ENCODE measurements at places on chromosomes 16 and 17.

GRCh38 chr16:67326472-67327309 lies at the start of the genes KCTD19 and LRRC36:
TSS of gene KCTD19 (minus strand) at chr16:67326741. CDS start at chr16:67326707, 34 bp downstream.
TSS of gene LRRC36 (plus strand) at chr16:67326815. CDS start at chr16:67326863, 48 bp downstream.
- peak; percentile 100 for DNase-seq

DNA sequence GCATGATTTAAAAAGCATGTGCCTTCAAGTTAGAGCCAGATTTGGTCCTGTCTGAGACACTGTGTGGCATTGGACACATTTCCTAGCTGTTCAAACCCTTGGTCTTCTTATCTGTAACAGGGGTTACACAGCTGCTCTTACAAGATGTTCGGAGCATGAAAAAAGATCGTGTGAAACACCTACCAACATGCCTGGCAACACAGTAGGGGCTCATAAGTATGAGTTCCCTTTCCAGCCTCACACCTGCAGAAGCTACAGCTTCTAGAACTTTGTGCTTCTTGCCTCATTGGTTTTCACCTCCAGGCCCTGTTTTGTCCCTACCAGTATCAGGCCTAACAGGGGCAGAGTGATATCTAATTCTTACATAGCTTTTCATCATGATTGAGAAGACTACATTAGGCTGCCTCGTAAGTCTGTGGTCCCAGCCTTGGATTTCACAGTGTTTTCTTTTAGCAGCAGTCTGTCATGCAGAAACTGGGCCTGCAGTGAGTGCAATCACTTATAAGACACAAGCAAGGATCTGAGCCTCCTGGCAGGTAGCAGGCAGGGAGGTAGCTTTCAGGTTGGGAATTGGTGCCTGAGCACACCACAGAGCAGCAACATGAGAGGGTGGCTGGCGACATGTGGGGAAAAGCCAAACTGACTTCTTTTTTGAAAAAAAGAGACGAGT lies 78.8 kb downstream of the CCDC182 start:
- DNase-seq = no peak

DNA sequence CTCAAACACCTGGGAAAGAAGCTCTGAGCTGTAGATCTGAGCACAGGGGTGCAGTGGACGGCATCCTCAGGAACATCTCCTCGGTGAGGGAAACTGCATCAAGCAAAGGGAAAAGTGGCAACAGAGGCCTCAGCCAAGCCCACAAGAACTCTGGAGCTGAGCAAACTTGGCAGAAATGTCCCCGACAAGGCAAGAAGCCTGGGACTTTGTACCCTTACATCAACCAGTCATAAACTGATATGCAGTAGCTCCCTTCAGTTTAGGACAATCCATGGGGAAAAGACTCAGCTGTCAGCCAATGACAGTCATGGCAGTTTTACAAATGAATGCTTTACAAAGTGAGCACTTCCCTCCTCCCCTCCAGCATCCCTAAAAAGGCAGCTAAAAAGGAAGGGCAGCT lies 210.0 kb upstream of the DYNLRB2 start:
- no peak for DNase-seq

- DNase-seq = no peak
Measured at GRCh38 chr16:56669840-56670619, 416 bp downstream of the MT1H start.
